ENCODE measurements at places on chromosomes 11 and 22.

- H3K27me3 ChIP-seq = no peaks in the 10 kb centered on the region
- H3K4me3 ChIP-seq = no peak overlapping the region
- H3K27ac ChIP-seq = no peak overlapping the region
- H3K4me1 ChIP-seq = no peaks in the 10 kb centered on the region
Observed at GRCh38 chr11:101706541-101706940, 122.7 kb upstream of the TRPC6 start.

DNA sequence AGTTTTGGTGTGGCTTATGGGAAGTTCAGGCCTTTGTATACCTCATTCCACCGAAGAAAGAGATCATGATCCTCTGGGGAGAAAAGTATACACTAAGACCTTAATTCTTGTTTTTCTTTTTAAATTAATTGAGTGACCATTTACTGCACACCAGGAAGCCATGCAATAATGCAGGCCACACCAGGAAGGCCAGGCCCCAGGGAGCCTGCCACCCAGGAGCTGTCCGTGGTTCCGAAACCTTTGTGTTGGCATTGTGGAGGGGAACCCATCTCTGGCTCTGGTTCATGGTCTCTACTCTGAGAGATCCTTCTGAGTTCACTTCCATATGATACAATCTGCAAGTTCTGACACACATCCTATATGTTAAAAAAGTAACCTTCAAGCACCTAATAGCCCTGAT, 291.8 kb downstream of the MIAT start:
- H3K4me3 ChIP-seq = no peak overlapping the region
- peaks cover 14% of the 10 kb centered on the region for H3K4me1 ChIP-seq
- DNase-seq = no peak
- peaks cover 26% of the 10 kb centered on the region for H3K27me3 ChIP-seq

DNA sequence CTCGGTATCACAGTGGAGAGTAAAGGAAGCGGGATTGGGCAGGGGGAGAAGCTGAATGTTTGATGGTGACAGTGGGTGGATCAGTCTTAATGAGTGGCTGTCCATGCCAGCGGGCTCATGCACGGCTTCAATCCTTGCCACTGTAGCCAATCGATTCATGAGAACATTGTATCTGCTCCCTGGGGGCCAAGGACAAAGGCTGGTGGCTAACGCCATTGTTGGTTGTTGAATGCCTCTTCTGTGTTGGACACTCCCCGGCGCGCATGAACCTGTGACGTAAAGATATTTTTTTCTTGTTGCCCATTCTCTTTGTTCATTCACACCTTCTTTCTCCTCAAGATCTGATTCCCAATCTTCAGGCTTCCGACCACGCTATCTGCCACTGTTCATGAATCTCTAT, 20.9 kb upstream of the ATXN10 start:
- H3K27ac ChIP-seq = no peak overlapping the region
- peaks cover 5% of the 10 kb centered on the region for H3K4me1 ChIP-seq
- DNase-seq = no peak
- H3K27me3 ChIP-seq = peaks cover 3% of the 10 kb centered on the region
- H3K4me3 ChIP-seq = no peak overlapping the region
- H3K36me3 ChIP-seq = no peaks in the 10 kb centered on the region

DNA sequence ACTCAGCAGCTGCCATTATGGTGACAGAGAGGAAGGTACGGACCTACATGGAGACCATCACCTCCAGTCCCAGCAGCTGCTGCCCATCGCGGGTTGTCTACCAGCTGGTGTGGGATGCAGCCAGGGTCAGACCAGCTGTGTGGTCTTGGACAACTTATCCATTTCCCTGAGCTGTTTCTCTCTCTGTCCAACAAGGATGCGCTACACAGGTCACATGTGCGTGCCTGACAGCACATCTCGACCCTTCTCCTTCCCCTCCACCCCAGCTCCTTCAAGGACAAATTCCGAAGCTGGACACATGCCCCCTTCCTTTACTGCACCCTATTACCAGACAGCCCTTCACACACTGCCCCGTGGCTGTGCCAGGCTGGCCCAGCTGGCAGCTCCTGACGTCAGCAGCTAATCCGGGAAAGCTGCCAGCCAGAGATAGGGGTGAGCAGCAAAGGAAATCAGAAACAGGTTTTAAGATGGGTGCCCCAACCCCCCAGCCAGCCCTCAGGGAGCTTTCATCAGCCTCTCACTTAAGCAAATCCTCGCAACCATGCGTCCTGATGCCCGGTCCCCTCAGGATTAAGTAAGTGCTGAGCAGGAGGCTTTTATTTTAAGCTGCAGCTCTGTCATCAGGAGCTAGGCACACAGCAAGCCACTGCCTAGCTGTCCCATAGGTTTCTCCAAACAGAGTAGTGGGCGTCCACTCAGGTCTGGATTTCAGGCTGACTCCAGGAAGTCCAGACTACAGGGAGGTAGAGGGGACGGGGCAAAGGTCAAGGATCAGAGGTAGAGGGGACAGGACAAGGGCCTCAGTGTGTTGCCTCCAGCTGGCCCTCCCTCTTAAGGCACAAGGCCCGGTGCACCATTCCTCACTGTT, 20.3 kb downstream of the TEF start:
- H3K36me3 ChIP-seq = peaks cover 30% of the 10 kb centered on the region
- peaks cover 33% of the 10 kb centered on the region for H3K4me1 ChIP-seq
- no peak overlapping the region for H3K4me3 ChIP-seq
- DNase-seq = no peak

DNA sequence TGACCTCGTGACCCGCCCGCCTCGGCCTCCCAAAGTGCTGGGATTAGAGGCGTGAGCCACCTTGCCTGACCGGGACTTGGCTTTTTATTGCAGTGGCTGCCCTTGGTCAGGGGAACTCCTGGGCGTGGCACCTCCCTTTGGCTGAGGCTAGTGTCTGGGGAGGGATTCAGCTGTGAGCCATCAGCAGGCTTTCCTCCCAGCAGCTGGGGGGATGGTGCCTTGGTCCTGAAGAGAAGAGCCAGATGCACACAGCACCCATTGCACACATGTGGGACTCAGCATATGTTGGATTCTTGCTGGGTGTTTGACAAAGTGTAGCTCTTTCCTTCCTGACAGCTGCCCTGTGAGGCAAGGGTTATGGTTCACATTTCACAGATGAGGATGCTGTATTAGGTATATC, 8.4 kb downstream of the CYTH4 start:
- no peak overlapping the region for H3K27ac ChIP-seq
- no peaks in the 10 kb centered on the region for H3K4me1 ChIP-seq
- H3K27me3 ChIP-seq = no peaks in the 10 kb centered on the region
- H3K4me3 ChIP-seq = no peak overlapping the region

DNA sequence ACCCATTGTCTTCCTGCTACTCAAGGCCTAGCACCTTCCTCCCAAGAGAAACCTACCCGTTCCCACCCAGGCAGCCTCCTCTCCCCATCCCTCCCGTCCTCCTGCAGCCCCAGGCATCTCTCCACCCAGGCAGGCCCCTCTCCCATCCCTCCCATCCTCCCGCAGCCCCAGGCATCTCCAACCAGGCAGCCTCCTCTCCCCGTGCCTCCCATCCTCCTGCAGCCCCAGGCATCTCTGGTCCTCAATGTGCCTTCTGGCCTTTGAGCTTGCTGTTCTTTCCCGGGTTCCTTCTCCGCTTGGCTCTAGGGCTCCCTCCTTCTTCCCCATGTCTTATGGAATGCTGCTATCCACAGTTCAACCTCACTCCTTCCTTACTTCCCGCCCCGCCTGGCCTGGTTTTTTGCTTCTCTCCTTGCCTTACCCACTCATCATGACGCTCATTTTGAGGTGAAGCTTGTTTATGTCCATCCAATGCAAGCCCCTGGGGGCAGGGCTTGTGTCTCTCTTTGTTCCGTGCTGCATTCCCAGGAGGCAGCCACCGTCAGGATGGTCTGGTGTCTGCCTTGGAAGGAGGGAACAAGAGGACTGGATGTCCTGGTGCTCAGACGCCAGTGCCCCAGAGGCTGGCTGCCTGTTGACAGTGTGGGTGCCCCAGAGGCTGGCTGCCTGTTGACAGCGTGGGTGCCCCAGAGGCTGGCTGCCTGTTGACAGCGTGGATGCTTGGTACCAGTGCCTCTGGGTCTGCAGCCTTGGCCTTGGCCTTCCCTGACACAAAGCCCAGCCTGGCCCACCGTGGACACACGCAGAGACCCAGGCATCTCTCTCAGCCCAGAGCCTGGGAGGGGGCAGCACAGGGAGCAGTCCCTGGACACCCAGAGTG, 815.7 kb downstream of the BRD1 start:
- no peaks in the 10 kb centered on the region for H3K36me3 ChIP-seq
- no peak overlapping the region for H3K4me3 ChIP-seq
- H3K27me3 ChIP-seq = peaks cover 2% of the 10 kb centered on the region
- peak overlapping the region; percentile 33 for H3K27ac ChIP-seq

GRCh38 chr11:70519117-70519516, 120.8 kb downstream of the CTTN start:
- no peaks in the 10 kb centered on the region for H3K27me3 ChIP-seq
- no peak overlapping the region for H3K27ac ChIP-seq
- peaks cover 36% of the 10 kb centered on the region for H3K4me1 ChIP-seq
- no peak overlapping the region for H3K4me3 ChIP-seq

- no peaks in the 10 kb centered on the region for H3K27me3 ChIP-seq
- H3K36me3 ChIP-seq = no peaks in the 10 kb centered on the region
- no peak overlapping the region for H3K27ac ChIP-seq
Observed at GRCh38 chr11:44978961-44979331, 28.3 kb upstream of the TP53I11 start.

DNA sequence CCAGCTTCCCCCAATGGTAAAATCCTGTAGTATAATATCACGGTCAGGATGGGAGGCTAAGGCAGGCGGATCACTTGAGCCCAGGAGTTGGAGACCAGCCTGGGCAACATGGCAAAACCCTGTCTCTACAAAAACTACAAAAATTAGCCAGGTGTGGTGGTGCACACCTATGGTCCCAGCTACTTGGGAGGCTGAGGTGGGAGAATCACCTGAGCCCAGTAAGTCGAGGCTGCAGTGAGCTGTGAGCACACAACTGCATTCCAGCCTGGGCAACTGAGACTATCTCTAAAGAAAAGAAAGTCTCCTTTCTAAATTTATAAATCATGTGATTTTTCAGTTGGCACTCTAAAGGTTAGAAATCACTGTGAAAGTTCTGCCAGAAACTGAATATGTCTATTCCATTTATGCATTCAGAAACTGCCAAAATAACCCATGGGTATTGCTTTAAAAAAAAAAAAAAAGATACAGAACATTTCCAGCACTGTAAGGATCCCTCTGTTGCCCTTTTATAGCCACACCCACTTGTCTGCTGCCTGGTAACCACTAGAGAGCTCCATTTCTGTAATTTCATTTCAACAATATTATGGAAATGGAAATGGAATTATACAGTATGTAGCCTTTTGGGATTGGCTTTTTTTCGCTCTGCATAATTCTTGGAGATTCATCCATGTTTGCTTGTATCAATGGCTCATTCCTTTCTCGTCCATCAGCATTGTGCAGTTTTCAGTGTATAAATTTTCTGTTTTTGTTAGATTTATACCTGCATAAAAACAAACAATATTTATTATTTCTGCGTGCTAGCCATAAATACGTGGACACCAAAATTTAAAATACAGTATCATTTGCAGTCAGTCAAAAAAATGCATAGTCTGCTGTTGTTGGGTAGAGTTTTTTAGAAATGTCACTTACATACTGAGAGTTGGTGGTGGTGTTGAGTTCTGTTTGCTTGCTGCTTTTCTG, 9.4 kb downstream of the CDC45 start:
- DNase-seq = no peak
- H3K36me3 ChIP-seq = peaks cover 3% of the 10 kb centered on the region
- no peak overlapping the region for H3K27ac ChIP-seq
- no peaks in the 10 kb centered on the region for H3K27me3 ChIP-seq
- no peak overlapping the region for H3K4me3 ChIP-seq

DNA sequence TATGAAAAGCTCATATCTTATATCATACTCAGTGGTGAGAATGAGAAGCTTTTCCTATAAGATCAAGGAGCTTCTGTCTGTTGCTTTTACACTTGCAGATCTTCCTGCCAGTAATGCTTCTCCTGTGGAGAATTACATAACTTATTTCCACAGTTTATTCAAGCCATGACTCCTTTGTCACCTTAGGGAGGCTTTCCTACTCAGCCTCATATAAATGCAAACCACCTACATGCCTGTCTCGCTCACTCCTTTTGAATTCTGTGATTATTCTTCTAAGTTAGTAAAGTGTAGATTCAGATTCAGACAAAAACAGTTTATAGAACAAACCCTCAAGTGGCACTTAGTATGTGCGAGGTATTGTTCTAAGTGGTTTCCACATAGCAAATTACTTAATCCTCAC, 716.1 kb upstream of the ANO3 start:
- H3K27me3 ChIP-seq = no peaks in the 10 kb centered on the region
- no peaks in the 10 kb centered on the region for H3K36me3 ChIP-seq
- no peaks in the 10 kb centered on the region for H3K4me1 ChIP-seq
- H3K27ac ChIP-seq = no peak overlapping the region
- no peak for DNase-seq
- H3K4me3 ChIP-seq = no peak overlapping the region

DNA sequence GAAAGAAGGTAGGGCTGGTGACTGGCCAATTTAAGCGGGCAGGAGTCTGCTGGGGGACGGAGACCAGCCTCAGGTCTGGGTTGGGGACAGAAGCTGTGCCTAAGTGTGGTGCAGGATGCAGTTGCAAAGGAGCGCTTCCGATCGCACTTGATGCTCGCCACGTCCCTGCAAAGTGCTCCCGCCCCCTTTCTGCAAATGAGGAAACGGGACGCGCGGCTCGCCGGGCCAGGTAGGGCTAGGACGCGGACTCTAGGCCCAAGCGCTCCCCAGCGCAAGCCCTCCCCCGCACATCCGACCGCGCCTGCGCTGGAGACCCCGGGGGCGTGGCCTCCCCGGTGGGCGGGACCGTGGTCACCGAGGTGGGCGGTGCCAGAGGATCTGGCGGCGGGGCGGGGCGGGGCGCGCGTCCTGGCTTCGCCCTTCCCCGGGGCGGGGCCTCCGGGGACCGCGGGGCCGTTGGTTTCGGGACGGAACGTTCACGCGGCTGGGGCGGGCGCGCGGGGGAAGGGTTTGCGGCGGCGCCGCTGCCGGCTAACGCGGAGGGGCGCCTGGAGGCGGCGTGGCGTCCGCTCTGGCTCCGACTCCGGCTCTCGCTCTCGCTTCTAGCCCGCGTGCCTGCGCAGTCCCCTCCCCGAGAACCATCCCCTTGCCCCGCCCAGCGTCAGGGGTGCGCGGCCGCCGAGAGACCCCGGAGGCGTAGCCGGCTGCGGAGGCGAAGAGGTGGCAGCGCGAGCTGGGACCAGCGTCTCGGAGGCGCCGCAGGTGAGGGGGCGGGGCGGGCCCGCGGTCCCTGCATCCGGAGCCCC, at the start of gene FAM118A:
Gene FAM118A, plus strand, starts transcription at position 513 of the 806 bp plus-strand sequence. CDS start 12,446 bp downstream, outside the sequence.
- no peaks in the 10 kb centered on the region for H3K36me3 ChIP-seq
- peaks cover 26% of the 10 kb centered on the region for H3K4me1 ChIP-seq
- peak; percentile 97 for DNase-seq
- peak within 1 kb of the TSS; percentile 75 for H3K4me3 ChIP-seq
- peak within 1 kb of the TSS; percentile 64 for H3K27ac ChIP-seq
